ENCODE measurements at places on chromosomes 7 and 10.

- no peak for DNase-seq
These were observed 1284.1 kb upstream of the AUTS2 start for GRCh38 chr7:68314208-68314607.

DNA sequence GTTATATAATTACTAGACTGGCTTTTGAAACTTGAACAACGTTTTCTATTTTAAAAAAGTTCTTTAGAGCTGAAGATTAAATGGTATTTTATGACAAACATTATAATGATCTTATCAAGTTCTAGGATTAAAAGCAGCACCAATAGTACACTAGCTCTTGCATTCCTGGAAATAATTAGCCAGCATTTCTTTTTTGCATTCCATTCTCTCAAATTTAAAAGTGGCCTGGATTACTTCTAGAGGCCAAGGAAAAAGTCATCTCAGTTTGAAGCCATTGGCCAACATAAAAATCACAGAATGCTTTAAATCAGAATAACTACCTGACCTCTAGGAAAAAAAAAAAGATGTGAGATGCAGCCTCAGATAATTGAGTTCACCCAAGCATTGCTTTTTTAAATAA, 1326.4 kb upstream of the SORCS1 start:
- DNase-seq, result no peak

GRCh38 chr7:5693529-5693928, 87.9 kb downstream of the RNF216 start:
- DNase-seq, result no peak

GRCh38 chr7:610531-611280, 91.1 kb upstream of the PDGFA start:
- no peak for DNase-seq

GRCh38 chr10:33136781-33137180, 178.8 kb upstream of the ITGB1 start:
- DNase-seq, result no peak

DNA sequence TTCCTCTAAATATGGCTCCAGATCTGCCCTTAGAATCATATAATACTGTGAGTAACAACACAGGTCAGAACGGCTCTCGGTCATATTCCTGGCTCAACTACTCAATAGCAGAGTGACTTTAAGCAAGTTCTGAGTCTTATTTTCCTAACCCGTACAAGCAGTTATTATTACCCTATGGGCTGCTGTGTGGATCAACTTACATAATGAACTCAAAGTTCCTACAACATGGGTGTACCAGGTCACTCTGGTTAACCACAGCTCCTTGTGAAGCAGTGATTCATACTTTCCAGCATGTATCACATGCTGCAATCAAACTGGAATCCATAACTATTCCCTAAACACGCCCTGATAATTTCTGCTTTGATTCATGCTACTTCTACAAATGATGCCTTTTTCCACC, 107.3 kb downstream of the LRRN3 start:
- DNase-seq, result no peak

- no peak for DNase-seq
These were observed 145.8 kb downstream of the CDH23 start for GRCh38 chr10:71542478-71542877.

- DNase-seq, result no peak
These were observed 97.0 kb upstream of the PPIF start for GRCh38 chr10:79250259-79250658.

DNA sequence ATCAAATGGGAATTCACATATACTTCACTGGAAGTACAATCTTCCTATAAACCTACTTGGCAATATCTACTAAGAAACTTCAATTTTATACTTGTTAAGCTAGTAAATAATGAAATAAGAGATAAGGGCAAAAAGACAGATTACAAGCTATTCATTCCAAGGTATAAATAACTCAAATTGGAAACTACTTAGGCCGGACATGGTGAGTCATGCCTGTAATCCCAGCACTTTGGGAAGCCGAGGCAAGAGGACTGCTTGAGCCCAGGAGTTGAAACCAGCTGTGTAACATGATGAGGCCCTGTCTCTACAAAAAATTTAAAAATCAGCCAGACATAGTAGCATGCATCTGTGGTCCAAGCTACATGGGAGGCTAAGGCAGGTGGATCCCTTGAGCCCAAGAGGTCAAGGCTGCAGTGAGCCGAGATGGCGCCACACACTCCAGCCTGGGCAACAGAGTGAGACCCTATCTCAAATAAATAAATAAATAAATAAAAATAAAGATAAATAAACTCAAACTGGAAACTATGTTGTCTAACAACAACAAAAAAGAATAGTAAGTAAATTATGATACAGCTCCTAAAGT, 37.6 kb downstream of the ARHGAP21 start:
- DNase-seq, result no peak

- no peak for DNase-seq
These were observed 11.4 kb downstream of the GOT1 start for GRCh38 chr10:99418910-99419624.

DNA sequence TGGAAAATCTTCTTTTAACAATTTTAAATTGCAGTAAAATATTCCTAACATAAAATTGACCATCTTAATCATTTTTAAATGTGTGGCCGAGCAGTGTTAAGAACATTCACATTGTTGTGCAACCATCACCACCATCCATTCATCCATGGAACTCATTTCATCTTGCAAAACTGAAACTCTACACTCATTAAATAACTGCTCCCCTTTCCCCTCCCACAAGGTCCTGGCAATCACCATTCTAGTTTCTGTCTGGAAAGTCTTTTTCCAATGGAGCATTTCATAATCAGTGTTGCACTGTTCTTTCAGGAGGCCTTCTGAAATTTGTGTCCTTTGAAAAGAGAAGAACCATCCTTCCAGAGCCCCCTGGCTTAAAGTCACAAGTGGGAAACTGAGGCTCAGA, 233.1 kb downstream of the PLXNA4 start:
- no peak for DNase-seq

GRCh38 chr10:127612-128432, 7.4 kb upstream of the ZMYND11 start:
- DNase-seq, result peak; percentile 19

- no peak for DNase-seq
These were observed 65.3 kb downstream of the MACC1 start for GRCh38 chr7:20151708-20152456.

GRCh38 chr7:29105752-29106668, 40.3 kb downstream of the CPVL start:
- DNase-seq, result no peak

- DNase-seq, result no peak
These were observed 4.6 kb downstream of the TET1 start for GRCh38 chr10:68564712-68565111.

DNA sequence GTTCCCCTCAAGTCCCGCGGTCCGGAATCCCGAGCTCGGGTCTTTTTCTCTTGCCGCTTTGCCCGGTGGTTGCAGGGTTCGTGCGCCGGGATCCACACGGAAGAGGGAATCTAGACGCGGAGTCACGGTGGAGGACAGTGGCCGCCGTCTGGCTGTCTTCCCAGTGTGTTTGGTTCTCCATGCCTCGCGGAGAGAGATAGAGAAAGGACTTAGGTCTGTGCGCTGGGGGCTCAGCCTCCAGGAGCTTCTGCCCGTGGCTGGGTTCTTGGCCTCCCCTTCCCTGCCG, 1.6 kb downstream of the FFAR4 start:
- DNase-seq, result no peak

GRCh38 chr10:108735380-108735779, 1187.9 kb downstream of the XPNPEP1 start:
- no peak for DNase-seq

DNA sequence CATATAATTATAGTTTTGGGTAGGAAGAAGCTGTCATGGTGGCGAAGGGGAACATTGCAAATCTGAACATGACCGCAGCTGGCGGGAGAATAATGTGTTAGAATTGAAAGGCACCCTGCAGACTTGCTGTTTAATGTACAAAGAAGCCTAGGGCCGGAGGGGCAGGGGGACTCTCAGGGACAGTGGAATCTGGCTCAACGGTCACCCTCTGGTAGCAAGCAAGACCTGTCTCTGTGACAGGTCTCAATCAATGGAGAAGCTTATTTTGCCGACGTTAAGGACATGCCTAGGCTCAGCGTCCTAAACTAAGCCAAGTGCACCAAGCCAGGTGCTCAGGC, 177.3 kb downstream of the NSUN6 start:
- no peak for DNase-seq

GRCh38 chr10:386771-387592, 251.7 kb downstream of the ZMYND11 start:
- DNase-seq, result no peak

DNA sequence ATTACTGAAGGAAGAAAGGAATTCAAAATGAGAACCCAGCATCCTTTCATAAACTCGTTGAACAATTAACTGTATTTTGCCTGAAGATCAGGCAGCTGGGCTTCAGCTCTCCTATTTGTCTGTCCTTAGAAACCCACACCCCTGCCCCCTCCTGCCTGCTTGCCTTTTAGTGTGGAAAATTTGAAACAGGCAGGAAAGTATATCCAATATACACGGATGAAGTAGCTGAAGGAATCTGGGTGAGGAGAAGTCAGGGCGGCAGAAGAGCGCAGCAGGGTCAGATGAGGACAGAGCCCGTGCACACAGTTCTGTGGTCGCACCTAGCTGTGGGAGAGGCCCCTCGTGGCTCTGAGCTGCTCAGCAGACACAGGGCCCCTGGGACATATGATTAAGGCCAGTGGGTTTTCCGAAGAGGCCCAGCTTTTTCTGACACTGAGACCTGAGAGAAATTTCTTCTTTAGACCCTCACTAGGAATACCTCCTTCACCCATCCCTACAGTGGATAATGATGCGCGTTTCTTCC, 87.9 kb downstream of the ACTR3B start:
- no peak for DNase-seq

- DNase-seq, result peak; percentile 5
These were observed 715.4 kb upstream of the NRP1 start for GRCh38 chr10:34049887-34050286.

DNA sequence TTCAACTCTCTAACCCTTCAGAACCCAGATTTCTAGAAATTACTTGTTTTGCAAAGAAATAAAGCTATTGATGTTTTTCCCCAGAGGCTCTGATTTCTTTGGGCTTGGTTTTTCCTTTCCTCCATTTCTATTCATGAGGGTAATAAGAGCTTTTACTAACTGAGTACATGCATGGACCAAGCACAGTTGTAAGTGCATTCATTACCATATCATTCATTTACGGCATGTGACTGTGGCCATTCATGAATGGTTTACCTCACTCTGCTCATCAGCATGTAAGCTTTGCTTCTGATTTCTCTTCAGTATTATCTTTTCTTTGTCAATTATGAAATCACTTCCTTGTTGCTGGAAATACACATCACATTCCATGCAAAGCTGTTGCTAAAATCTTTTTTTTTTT, 42.4 kb downstream of the LAMB4 start:
- no peak for DNase-seq

All from stimulated activated CD4-positive, alpha-beta T cell treated with anti-CD3 and anti-CD28 coated beads, Interleukin-12 subunit alpha, Interleukin-12 subunit beta, amount 100 ng/mL, for 4 hours (primary cell).